ENCODE measurements at places on chromosomes 2 and 18. TPM values are rescaled to one million over a fixed set of nuclear protein-coding genes. Genes with fewer than 3 reads are reported as not detected.
A peak's percentile ranks its signal among the peaks of the same experiment; 100 is the strongest.

- peak overlapping the region; percentile 99 for H3K27ac ChIP-seq
- peaks cover 24% of the 10 kb centered on the region for H3K4me1 ChIP-seq
- no peak for DNase-seq
- H3K36me3 ChIP-seq, result no peaks in the 10 kb centered on the region
These were observed 20.5 kb downstream of the SH2D6 start for GRCh38 chr2:85439025-85439472.

DNA sequence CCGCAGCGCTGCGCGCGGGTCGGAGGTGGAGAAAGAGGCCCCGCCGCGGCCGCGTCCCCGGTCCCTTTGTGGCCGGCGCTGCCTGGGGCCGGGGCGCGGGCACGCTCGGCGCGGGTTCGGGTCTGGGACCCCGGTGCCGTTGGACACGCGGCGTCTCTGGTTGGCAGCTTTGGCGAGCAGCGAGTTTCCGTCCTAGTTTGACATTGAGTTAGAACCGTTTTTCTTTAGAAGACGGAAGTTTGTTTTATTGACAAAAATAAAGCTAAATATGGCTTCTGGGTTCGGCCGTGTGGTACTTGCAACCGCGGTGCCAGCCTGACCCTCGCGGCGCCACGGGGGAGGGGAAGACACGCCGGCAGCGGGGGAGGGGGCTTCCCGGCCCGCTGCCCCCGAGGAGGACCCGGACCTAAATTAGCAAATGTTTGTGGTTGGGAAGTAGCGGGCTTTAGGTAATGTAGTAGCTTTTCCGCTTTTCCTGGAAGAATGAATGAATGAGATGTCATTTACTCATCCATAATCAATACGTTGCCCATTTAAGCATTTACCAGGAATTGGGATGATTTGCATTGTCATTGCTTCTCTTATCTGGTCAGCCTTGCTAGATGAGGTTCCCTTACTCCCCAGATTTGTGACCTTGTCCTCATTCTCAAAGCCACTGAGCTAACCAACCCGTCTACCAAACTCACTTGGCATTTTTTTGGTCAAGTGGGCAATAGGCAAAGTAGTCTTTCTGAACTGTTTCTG lies 530 bp downstream of the GALNT1 start:
- H3K27ac ChIP-seq, result peak overlapping the region; percentile 89
- peak; percentile 47 for DNase-seq
- H3K36me3 ChIP-seq, result no peaks in the 10 kb centered on the region
- H3K4me1 ChIP-seq, result peaks cover 18% of the 10 kb centered on the region
- no peaks in the 10 kb centered on the region for H3K27me3 ChIP-seq

DNA sequence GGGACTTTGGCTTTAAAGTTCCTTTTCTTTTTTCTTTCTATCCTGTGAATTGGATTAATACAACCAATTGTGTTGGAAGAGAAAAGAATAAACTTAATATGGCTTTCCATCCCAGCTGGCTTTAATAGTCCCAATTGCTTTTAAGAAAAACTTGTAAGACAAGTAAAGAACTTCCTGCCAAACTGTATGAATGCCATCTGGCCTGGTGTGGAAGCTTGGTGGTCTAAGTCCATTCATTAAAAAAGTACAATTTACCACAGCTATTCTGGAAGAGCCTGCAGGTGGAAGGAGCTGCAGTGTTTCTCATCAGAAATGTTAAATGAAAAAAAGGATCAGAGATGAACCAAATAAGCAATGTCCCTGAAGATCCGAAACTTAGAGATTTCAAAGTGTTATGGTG lies 103.9 kb downstream of the KLHL14 start:
- peak; percentile 6 for DNase-seq
- H3K4me1 ChIP-seq, result no peaks in the 10 kb centered on the region
- no peaks in the 10 kb centered on the region for H3K27me3 ChIP-seq
- H3K4me3 ChIP-seq, result no peak overlapping the region

TRABD2A gene
- 1.6 TPM for polyA plus RNA-seq

LINC00305 gene
- 1.5 TPM for polyA plus RNA-seq

- no peak overlapping the region for H3K4me3 ChIP-seq
- H3K27me3 ChIP-seq, result no peaks in the 10 kb centered on the region
- H3K27ac ChIP-seq, result peak overlapping the region; percentile 39
- peaks cover 5% of the 10 kb centered on the region for H3K4me1 ChIP-seq
- DNase-seq, result peak; percentile 91
- no peaks in the 10 kb centered on the region for H3K36me3 ChIP-seq
These were observed 39.9 kb upstream of the DARS1 start for GRCh38 chr2:136025057-136025973.

NETO1 gene
- polyA plus RNA-seq, result not detected

DNA sequence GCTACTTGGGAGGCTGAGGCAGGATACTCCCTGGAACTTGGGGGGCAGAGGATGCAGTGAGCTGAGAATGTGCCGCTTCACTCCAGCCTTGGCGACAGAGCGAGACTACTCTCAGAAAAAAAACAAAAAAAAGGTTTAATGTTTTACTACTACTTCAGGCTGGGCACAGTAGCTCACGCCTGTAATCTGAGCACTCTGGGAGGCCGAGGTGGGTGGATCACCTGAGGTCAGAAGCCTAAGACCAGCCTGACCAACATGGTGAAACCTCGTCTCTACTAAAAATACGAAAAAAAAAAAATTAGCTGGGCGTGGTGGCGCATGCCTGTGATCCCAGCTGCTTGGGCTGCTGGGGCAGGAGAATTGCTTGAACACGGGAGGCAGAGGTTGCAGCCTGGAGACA lies 75.7 kb upstream of the ATIC start:
- H3K27ac ChIP-seq, result no peak overlapping the region
- H3K27me3 ChIP-seq, result no peaks in the 10 kb centered on the region
- DNase-seq, result no peak
- H3K4me3 ChIP-seq, result no peak overlapping the region

GRCh38 chr2:209905691-209906090 lies 96.7 kb upstream of the RPE start:
- no peak for DNase-seq
- no peak overlapping the region for H3K4me3 ChIP-seq
- no peaks in the 10 kb centered on the region for H3K4me1 ChIP-seq
- no peaks in the 10 kb centered on the region for H3K27me3 ChIP-seq

NRP2 gene
- 74.6 TPM for polyA plus RNA-seq

GRCh38 chr2:96831679-96832078 lies 12.1 kb downstream of the ANKRD23 start:
- no peaks in the 10 kb centered on the region for H3K27me3 ChIP-seq
- DNase-seq, result no peak
- H3K27ac ChIP-seq, result no peak overlapping the region
- H3K4me3 ChIP-seq, result no peak overlapping the region

DNA sequence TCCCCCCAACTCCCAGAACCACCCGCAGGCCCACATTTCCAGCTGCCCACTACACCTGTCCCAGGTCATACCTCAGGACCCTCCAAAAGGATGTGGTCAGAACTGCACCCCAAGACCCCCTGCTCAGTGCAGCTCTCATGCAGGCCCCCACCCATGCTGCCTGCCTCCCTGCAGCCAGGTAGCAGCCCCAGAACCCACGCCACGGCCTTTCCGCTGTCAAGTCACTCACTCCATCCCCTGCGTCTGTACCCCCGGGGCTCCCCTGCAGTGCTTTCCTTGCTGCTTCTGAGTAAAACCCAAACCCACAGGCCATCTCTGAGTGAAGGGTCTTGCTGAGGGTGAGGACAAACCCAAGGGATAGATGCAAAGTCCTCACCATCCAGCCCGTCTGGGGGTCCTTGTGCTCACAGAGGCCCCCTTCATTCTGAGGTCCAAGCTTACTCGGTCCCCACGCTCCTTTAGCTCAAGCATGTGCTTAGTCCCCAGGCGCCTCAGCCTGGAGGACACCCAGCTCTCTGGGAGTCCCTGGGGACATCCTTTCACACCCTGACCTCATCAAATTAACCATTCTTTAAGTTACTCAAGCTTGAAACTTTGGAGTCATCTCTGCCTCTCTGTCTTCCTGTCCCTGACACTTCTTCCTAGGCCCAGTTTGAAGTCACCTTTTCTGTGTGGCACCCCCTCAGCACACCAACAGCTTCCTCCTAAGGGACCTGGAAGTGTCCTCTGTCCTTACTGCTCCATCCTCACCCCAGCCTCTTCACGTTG lies 130.1 kb downstream of the SMAD7 start:
- H3K27me3 ChIP-seq, result no peaks in the 10 kb centered on the region
- no peak overlapping the region for H3K4me3 ChIP-seq
- DNase-seq, result no peak
- peaks cover 14% of the 10 kb centered on the region for H3K4me1 ChIP-seq
- H3K36me3 ChIP-seq, result no peaks in the 10 kb centered on the region

DNA sequence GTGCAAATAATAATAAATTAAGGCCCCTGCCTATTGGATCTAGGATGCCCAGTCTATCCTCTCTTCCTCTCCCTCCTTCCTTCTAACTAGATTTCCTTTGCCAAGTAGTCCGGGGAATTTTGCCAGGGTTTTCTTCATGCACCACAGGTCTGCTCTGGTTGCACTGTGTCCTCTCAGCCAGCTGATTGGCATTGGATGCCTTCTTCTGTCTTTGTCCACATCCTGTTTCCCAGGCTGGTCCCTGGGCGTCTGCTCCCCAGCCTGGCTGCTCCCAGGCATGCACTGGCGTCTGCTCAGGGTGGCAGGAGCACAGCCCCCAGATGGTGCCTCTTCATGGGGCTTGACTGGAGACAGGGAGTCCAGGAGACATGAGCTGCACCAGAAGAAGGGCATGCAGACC lies 66.4 kb downstream of the GALR1 start:
- H3K4me1 ChIP-seq, result no peaks in the 10 kb centered on the region
- no peak overlapping the region for H3K27ac ChIP-seq
- no peak overlapping the region for H3K4me3 ChIP-seq

SNTG2 gene
- not detected for polyA plus RNA-seq

STON1 gene
- 12.2 TPM for polyA plus RNA-seq

POTEI gene
- polyA plus RNA-seq, result 1.2 TPM

DNA sequence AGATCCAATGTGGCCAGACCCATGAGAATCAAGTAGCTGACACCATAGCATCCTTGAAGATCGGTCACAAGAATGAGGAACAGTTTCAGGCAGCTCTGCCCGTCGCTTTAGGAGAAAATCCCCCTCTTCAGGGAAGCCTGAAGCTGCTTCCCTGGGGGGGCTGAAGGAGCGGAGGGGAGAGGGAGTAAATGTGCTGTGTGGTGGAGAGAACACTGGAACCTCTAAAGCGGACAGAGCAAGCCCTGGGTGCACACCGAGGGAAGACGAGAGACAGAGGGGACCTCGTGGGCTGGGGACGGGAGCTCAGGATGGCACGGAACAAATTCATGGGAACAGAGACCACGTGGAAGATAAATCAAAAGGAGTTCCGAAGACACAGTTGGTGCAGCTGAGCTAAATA lies 154.3 kb downstream of the NDUFA10 start:
- no peaks in the 10 kb centered on the region for H3K27me3 ChIP-seq
- no peaks in the 10 kb centered on the region for H3K36me3 ChIP-seq
- no peak for DNase-seq
- no peaks in the 10 kb centered on the region for H3K4me1 ChIP-seq
- no peak overlapping the region for H3K27ac ChIP-seq
- H3K4me3 ChIP-seq, result no peak overlapping the region

- no peaks in the 10 kb centered on the region for H3K36me3 ChIP-seq
- no peaks in the 10 kb centered on the region for H3K27me3 ChIP-seq
- DNase-seq, result no peak
- H3K4me1 ChIP-seq, result no peaks in the 10 kb centered on the region
These were observed 48.3 kb upstream of the TMEM18 start for GRCh38 chr2:725468-725867.

DNA sequence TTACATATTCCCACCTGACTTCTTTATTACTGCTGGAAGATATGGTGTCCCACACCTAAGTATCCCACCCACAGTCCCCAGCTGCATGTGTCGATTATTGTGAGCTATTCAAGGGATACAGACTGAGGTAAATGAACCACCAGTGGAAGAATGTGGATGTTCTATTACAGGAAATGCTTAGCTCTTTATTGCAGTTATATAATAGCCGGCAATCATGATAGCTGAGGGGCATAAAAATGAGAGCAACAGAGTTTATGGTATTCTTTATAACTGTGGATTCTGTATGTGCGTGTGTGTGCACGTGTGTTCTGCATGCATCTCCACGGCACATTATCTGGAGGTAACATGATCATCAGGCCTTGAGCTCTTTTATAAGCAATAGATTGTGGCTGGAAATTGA lies 198.9 kb downstream of the NEDD4L start:
- DNase-seq, result no peak
- no peaks in the 10 kb centered on the region for H3K36me3 ChIP-seq
- H3K4me3 ChIP-seq, result no peak overlapping the region
- H3K27me3 ChIP-seq, result no peaks in the 10 kb centered on the region
- peaks cover 19% of the 10 kb centered on the region for H3K4me1 ChIP-seq
- peak overlapping the region; percentile 49 for H3K27ac ChIP-seq

IL37 gene
- not detected for polyA plus RNA-seq

GRCh38 chr2:207848545-207848928 lies 78.8 kb upstream of the FZD5 start:
- H3K4me3 ChIP-seq, result no peak overlapping the region
- H3K27me3 ChIP-seq, result no peaks in the 10 kb centered on the region
- no peaks in the 10 kb centered on the region for H3K36me3 ChIP-seq
- DNase-seq, result no peak

GPR45 gene
- polyA plus RNA-seq, result not detected

DNA sequence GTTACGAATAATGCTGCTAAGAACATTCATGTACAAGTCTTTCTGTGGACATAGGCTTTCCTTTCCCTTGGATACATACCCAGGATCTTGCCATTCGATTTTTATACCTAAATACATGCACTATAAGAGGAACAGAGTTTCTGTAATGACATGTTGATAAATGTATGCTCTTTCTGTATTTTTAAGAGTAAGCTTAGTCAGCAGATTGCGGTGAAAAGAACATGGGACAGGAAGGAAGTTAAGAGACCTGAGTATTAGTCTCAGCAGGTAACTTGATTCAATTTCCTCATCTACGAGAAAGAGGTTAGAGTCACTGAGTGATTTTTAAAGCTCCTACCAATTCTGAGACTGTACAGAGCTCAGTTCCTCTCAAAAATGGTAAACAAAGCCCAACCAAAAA lies 2.6 kb upstream of the TLK1 start:
- no peak overlapping the region for H3K27ac ChIP-seq
- no peak for DNase-seq
- no peaks in the 10 kb centered on the region for H3K27me3 ChIP-seq
